Ascending aorta (tissue), 2 donors: ENCODE measurements at places on chromosomes 7 and 10.
A peak's percentile ranks its signal among the peaks of the same experiment; 100 is the strongest.

DNA sequence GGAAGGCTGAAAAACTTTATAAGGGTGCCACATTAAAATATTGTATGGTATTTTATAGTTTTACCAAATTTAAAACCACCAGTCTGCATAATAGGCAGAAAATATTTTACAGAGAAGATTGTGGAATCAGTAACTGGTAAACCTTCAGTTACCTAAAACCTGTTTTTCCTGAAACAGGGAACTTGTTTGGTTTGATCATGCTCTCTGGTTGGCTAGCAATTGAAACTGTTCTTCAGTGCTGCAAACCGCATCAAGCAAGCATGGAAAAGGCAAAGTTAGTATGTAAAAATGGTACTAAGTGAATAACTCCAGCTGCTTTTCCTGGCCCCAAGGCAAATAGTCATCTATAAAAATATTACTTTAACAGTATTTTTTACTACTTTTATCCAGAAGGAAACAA is 316.9 kb upstream of the LRRN3 start:
- no peak overlapping the region for H3K4me3 ChIP-seq
- H3K36me3 ChIP-seq: no peaks in the 10 kb centered on the region
- no peak for DNase-seq
- no peaks in the 10 kb centered on the region for H3K4me1 ChIP-seq
- H3K27me3 ChIP-seq: no peaks in the 10 kb centered on the region

DNA sequence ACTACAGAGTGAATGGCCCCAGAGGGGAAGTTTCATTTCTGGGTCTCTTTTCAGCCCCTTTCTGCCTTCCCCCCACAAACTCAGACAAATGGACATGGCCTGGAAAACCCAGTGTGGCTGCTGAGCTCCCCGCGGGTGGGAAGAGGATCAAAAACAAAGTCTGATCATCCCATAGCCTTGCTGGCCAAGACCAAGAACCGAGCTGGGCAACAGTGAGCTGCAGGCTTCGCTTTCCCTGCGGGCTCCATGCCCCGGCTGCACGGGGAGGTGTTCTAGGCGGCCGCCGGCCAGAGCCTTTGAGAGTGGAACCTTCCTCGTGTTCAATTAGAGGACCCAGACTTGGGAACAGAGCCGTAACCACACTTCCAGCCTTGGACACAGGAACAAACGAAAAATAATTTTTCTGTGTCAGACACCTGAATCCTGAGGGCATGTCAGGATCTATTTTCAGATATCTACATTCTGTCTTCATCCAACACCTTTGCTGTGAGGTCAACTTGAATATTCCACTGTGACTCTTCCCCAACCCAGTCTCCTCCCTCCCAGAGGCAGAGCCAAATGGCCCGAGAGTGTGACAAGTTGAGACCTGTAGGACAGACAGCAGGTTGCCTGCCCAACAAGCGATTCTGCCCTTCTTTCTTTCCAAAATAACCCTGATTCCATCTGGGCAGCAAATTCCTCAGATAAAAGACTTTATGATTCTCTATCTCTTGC is 26.0 kb downstream of the WDR86 start:
- H3K4me1 ChIP-seq: peaks cover 18% of the 10 kb centered on the region
- no peaks in the 10 kb centered on the region for H3K27me3 ChIP-seq

DNA sequence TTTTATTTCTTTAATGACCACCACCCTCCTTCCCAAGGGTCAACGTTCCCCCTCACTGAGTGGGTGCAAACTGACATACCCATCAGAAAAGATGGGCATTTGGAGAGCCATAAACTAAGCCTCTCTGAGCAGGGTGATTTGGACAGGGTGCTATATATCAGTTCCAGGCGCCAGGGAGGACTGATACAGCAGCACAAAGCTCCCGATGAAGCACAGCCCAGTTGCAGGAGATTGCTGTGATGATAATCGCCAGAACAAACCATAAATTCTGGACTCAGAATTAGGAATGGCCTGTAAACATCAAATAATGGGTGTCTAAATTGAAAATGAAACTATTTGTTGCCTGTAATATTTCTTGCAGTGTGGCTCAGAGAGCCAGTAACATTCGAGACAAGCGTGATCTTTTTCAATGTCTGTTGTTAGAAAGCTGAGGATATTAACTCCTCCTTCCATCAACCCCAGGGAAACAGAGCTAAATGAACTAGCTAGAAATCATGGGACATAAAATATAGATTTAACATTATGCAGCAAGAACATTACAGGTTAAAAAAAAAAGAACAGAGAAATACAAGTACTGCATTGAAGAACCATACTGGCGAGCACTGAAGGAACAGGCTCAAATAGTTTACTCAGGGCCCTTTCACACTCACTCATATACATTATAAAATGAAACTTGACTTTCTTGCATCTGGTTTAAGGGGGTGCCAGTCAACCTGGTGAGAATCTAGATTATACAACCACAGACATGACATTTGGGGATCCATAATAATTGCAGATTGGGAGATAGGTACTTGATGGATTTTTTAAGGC is 137.5 kb upstream of the LRRTM3 start:
- H3K4me1 ChIP-seq: no peaks in the 10 kb centered on the region
- DNase-seq: no peak
- H3K36me3 ChIP-seq: no peaks in the 10 kb centered on the region
- H3K27me3 ChIP-seq: no peaks in the 10 kb centered on the region
- H3K4me3 ChIP-seq: no peak overlapping the region
- H3K27ac ChIP-seq: no peak overlapping the region

GRCh38 chr10:124022066-124022465 is 71.3 kb downstream of the CHST15 start:
- DNase-seq: no peak
- no peak overlapping the region for H3K27ac ChIP-seq
- no peaks in the 10 kb centered on the region for H3K27me3 ChIP-seq
- H3K36me3 ChIP-seq: peaks cover 29% of the 10 kb centered on the region

- H3K27ac ChIP-seq: peak overlapping the region; percentile 42
- peaks cover 12% of the 10 kb centered on the region for H3K36me3 ChIP-seq
- no peak overlapping the region for H3K4me3 ChIP-seq
- no peaks in the 10 kb centered on the region for H3K4me1 ChIP-seq
- no peaks in the 10 kb centered on the region for H3K27me3 ChIP-seq
- DNase-seq: no peak
Observed at GRCh38 chr10:5958675-5959074, 18.7 kb downstream of the IL15RA start.

DNA sequence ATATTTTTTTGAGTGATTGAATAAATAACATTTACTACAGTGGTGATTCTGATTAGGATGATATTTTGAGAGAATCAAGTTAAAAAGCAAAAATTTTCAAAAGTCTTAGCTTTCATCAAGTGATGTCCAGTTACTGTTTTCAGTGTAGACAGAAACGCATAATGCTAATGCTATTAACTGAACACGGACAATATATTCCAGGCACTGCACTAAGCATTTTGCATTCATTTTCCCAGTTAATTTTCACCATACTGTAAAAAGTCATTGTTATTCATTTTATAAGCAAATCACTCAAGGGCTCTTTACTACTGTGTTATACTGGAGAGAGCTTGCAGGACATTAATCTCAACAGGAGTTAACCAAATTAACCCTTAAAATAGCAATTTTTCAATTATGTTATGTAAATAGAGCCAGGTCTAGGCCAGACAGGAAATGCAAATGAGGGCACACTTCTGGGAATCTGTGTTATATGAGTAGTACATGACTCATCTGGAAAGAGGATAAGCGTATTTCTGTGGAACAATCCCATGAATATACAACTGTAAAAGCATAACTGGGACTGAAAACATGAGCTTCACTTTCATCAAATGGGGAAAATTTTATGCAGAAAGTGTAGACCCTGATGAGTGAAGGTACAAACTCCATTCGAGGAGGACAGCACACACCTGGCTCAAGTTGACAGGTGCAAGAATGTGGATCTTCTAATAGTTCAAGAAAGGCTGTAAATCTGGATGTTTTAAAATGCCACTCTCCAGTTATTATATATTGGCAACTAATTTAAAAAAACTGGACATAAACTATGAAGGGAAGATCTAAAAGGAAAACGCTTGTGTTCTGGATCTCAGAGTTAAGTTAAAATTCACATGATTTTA is 75.4 kb downstream of the ANK3 start:
- no peak overlapping the region for H3K4me3 ChIP-seq
- H3K36me3 ChIP-seq: no peaks in the 10 kb centered on the region
- H3K4me1 ChIP-seq: no peaks in the 10 kb centered on the region
- DNase-seq: no peak
- no peak overlapping the region for H3K27ac ChIP-seq

- DNase-seq: no peak
- no peak overlapping the region for H3K4me3 ChIP-seq
- no peaks in the 10 kb centered on the region for H3K4me1 ChIP-seq
Observed at GRCh38 chr10:32269343-32270100, 77.4 kb downstream of the EPC1 start.

DNA sequence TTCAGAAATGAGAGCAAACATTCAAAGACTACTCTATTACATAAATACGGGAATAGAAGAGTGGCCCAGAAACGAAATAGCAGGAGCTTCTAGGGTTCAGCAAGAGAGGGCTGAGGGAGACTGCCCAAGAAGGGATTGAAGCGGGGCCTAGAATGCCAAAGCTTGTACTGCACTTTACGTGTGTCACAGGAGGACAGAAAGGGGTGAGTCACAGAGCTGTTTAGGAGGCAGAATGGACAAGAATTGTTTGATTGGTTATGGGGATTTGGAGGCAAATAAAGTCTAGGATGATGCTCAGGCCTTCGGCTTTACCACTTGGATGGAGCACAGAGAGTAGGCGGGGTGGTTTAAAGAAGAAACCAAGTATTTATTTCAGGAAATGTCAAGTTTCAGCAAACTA is 11.3 kb upstream of the FXYD4 start:
- no peak overlapping the region for H3K27ac ChIP-seq
- no peak for DNase-seq
- H3K4me3 ChIP-seq: no peak overlapping the region
- peaks cover 3% of the 10 kb centered on the region for H3K4me1 ChIP-seq
- no peaks in the 10 kb centered on the region for H3K27me3 ChIP-seq

- H3K4me3 ChIP-seq: no peak overlapping the region
- H3K36me3 ChIP-seq: peaks cover 5% of the 10 kb centered on the region
Observed at GRCh38 chr10:94315024-94315451, 47.7 kb downstream of the NOC3L start.

GRCh38 chr7:50558294-50559053 is 6.7 kb downstream of the DDC start:
- no peak overlapping the region for H3K27ac ChIP-seq
- no peaks in the 10 kb centered on the region for H3K4me1 ChIP-seq
- H3K4me3 ChIP-seq: no peak overlapping the region
- no peaks in the 10 kb centered on the region for H3K36me3 ChIP-seq
- no peak for DNase-seq

- no peak overlapping the region for H3K27ac ChIP-seq
- H3K27me3 ChIP-seq: no peaks in the 10 kb centered on the region
- H3K36me3 ChIP-seq: no peaks in the 10 kb centered on the region
- H3K4me3 ChIP-seq: no peak overlapping the region
- DNase-seq: no peak
- H3K4me1 ChIP-seq: no peaks in the 10 kb centered on the region
Observed at GRCh38 chr10:4807761-4808507, 18.1 kb upstream of the AKR1E2 start.

GRCh38 chr10:35359056-35359455 is 22.7 kb downstream of the CCNY start:
- no peaks in the 10 kb centered on the region for H3K27me3 ChIP-seq
- H3K4me1 ChIP-seq: peaks cover 4% of the 10 kb centered on the region
- no peak overlapping the region for H3K27ac ChIP-seq
- no peak overlapping the region for H3K4me3 ChIP-seq

DNA sequence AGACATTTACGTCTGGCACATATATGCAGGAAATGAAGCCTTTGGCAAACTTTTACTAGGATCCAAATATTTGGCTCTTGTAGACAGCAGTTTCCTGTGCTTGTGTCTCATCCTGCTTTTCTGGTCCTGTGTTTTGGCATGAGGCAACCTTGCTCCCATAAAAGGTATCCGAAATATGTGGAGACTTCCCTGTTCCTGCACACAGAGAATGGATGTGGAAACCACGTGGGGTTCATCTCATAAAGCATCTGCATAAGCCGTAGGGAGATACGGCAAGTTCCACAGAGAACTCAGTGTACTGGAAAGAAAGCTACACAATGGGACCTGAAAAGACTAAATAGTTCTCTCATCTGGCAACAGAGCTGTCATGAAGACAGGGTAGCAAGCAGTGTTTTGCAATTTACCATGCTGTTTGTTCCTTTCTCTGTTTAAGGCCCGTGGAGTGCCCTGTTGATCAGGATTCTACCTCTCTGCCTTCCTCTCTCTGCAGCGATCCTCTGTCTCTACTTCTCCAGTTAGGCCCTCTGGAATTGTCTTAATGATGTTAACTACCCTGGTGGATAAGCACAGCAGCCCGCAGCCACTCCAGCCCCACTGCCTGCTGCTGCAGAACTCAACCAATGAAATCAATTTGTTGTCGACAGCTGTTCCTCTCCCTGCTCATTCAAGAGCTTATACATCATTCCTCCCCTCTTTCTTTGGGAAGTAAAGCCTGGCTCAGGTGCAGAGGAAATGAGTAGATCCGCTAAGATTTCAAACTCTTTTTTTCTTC is 293.6 kb downstream of the CSTF2T start:
- no peak for DNase-seq
- peak overlapping the region; percentile 56 for H3K27ac ChIP-seq
- no peaks in the 10 kb centered on the region for H3K27me3 ChIP-seq

DNA sequence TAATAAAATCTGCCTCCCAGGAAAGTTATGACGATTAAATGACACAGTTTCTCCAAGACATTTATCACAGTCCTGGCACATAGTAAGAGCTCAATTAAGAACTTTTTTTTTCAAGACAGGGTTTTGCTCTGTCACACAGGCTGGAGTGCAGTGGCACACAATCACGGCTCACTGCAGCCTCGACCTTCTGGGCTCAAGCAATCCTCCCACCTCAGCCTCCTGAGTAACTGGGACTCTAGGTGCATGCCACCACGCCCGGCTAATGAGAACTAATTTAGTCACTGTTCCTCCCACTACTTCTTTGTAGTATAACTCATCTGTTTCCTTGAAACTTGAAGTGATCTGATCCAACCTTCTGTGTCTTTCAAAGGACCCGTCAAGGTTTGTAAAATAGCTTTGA is 42.2 kb upstream of the MXI1 start:
- no peak overlapping the region for H3K27ac ChIP-seq
- H3K4me1 ChIP-seq: peaks cover 7% of the 10 kb centered on the region
- no peak overlapping the region for H3K4me3 ChIP-seq
- no peaks in the 10 kb centered on the region for H3K27me3 ChIP-seq

DNA sequence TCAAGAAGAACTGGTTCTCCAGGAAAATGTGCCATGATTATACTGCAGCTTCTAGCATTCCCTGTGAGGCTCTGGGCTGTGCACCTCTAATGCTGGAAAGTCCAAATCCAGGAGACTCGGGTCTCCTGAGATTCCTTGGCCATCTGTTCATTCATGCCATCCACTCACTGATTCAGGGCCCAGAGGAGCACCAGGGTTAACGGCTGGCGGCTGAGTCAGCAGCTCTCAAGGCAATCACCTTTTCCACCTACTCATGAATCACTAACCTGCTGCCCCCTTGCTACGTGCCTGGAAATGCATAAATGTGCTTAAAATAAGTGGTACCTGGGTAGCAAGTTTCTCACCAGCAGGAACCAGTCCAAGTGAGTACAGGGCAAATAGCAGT is 132.7 kb downstream of the KCNMA1 start:
- H3K27ac ChIP-seq: no peak overlapping the region
- no peaks in the 10 kb centered on the region for H3K27me3 ChIP-seq
- H3K36me3 ChIP-seq: no peaks in the 10 kb centered on the region
- H3K4me1 ChIP-seq: peaks cover 42% of the 10 kb centered on the region

- H3K4me3 ChIP-seq: no peak overlapping the region
- H3K27ac ChIP-seq: no peak overlapping the region
- H3K36me3 ChIP-seq: no peaks in the 10 kb centered on the region
Observed at GRCh38 chr7:151852486-151853396, 24.2 kb downstream of the PRKAG2 start.

- no peaks in the 10 kb centered on the region for H3K36me3 ChIP-seq
- H3K27ac ChIP-seq: no peak overlapping the region
- H3K4me1 ChIP-seq: no peaks in the 10 kb centered on the region
- no peak overlapping the region for H3K4me3 ChIP-seq
Observed at GRCh38 chr7:87027900-87028299, 31.6 kb downstream of the ELAPOR2 start.
